ENCODE measurements at places on chromosomes 5 and 9.

GRCh38 chr5:171264843-171265242 lies 44.2 kb upstream of the TLX3 start:
- peaks cover 16% of the 10 kb centered on the region for H3K4me1 ChIP-seq
- peaks cover 3% of the 10 kb centered on the region for H3K27me3 ChIP-seq
- H3K36me3 ChIP-seq, result no peaks in the 10 kb centered on the region
- DNase-seq, result no peak
- H3K27ac ChIP-seq, result no peak overlapping the region

GRCh38 chr5:120314191-120314590 lies 149.9 kb upstream of the PRR16 start:
- no peak overlapping the region for H3K27ac ChIP-seq
- DNase-seq, result no peak
- no peaks in the 10 kb centered on the region for H3K27me3 ChIP-seq
- no peaks in the 10 kb centered on the region for H3K36me3 ChIP-seq
- H3K4me3 ChIP-seq, result no peak overlapping the region

- no peaks in the 10 kb centered on the region for H3K36me3 ChIP-seq
- no peak for DNase-seq
- no peaks in the 10 kb centered on the region for H3K4me1 ChIP-seq
- H3K27me3 ChIP-seq, result no peaks in the 10 kb centered on the region
- peak overlapping the region; percentile 55 for H3K27ac ChIP-seq
- H3K4me3 ChIP-seq, result no peak overlapping the region
These were observed 30.8 kb downstream of the GLRX start for GRCh38 chr5:95791751-95792150.

DNA sequence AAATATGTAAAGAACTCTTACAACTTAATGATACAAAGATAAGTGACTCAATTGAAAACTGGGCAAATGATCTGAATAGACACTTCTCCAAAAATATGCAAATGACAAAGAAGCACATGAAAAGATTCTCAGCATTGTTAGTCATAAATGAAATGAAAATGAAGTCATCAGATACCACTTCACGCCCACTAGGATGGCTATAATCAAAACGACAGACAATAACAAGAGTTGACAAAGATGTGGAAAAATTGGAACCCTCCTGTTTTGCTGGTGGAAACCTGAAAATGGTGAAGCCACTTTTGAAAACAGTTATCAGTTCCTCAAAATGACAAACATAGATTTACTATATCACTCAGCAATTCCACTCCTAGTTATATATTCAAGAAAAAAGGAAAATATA lies 7.9 kb upstream of the SYK start:
- no peak for DNase-seq
- peaks cover 27% of the 10 kb centered on the region for H3K27me3 ChIP-seq
- no peaks in the 10 kb centered on the region for H3K4me1 ChIP-seq
- no peak overlapping the region for H3K27ac ChIP-seq
- H3K4me3 ChIP-seq, result no peak overlapping the region

GRCh38 chr5:138942861-138943260 lies 67.7 kb upstream of the LRRTM2 start:
- no peak overlapping the region for H3K27ac ChIP-seq
- H3K27me3 ChIP-seq, result no peaks in the 10 kb centered on the region
- DNase-seq, result no peak
- H3K4me3 ChIP-seq, result no peak overlapping the region
- H3K4me1 ChIP-seq, result peaks cover 13% of the 10 kb centered on the region
- H3K36me3 ChIP-seq, result no peaks in the 10 kb centered on the region

DNA sequence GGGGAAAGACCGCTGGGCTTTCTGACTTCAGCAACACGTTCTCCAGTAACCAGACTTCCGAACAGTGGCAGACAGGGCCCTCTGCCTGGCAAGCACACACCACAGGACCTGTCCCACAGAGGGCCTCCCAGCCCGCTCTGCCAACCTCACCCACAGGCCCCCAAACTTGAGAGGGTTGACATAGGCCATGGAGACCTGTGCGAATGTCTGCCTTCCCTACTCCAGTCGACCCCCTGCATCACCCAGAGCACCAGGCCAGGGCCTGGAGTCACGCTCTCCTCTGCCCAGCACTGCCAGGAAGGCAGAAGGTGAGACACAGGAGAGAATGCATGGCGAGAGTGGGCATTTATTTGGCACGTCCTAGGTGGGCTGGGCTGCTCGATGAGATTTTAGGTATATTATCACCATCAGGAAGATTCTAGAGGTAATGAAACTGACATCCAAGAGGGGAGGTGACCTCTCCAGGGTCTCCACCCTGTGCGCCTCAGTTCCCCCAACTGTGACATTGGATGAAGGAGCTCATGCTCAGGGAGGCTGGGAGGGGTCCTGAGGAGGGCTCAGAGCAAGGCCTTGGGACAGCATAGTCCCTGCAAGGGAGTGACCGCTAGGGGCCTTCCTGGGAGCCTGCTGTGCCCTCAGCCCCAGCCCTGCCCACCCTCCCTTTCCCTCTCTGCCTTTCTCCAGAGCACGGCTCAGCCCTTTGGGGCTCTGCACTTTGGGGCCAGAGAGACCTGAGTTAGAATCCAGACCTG lies 54.9 kb downstream of the DUSP1 start:
- no peaks in the 10 kb centered on the region for H3K36me3 ChIP-seq
- H3K4me1 ChIP-seq, result peaks cover 7% of the 10 kb centered on the region
- no peak for DNase-seq
- H3K27ac ChIP-seq, result no peak overlapping the region
- peaks cover 23% of the 10 kb centered on the region for H3K27me3 ChIP-seq

- H3K36me3 ChIP-seq, result no peaks in the 10 kb centered on the region
- no peaks in the 10 kb centered on the region for H3K27me3 ChIP-seq
- H3K27ac ChIP-seq, result no peak overlapping the region
- DNase-seq, result no peak
- H3K4me1 ChIP-seq, result no peaks in the 10 kb centered on the region
- no peak overlapping the region for H3K4me3 ChIP-seq
These were observed 298.0 kb downstream of the SPOCK1 start for GRCh38 chr5:137200906-137201700.

GRCh38 chr9:114499941-114500696 lies 5.2 kb downstream of the WHRN start:
- H3K4me3 ChIP-seq, result no peak overlapping the region
- no peak overlapping the region for H3K27ac ChIP-seq
- no peaks in the 10 kb centered on the region for H3K36me3 ChIP-seq
- no peak for DNase-seq

All from activated naive CD4-positive, alpha-beta T cell treated with anti-CD3 and anti-CD28 coated beads, Interleukin-2, amount 10 ng/mL, durations not matched to agents 7 days and 5 days (primary cell).